ENCODE measurements at places on chromosomes 6 and 20.

- DNase-seq: no peak
Measured at GRCh38 chr6:131733376-131734016, 22.7 kb upstream of the CTAGE9 start.

GRCh38 chr6:79152269-79152737 lies 74.2 kb upstream of the PHIP start:
- DNase-seq: no peak

- no peak for DNase-seq
Measured at GRCh38 chr6:52503851-52504781, 72.7 kb downstream of the TRAM2 start.

DNA sequence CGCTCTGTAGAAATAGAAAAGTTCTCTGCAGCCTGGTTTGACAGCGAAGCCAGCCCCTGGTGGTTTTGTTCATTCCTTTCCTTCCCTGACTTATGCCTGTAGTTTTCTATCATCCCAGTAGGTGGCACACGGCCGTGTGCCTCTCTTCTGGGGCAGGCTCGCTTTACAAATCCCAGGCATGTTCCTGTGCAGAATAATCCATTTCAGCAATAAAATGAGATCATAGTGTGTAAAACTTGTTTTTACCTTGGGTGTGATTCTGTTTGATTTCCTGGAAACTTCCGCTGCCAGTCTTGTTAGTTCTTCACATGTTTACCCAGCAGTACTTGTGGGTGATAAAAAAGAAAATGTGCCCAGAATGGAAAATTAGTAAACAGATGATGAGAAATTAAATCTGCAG lies 7.4 kb upstream of the INSM1 start:
- DNase-seq: no peak

DNA sequence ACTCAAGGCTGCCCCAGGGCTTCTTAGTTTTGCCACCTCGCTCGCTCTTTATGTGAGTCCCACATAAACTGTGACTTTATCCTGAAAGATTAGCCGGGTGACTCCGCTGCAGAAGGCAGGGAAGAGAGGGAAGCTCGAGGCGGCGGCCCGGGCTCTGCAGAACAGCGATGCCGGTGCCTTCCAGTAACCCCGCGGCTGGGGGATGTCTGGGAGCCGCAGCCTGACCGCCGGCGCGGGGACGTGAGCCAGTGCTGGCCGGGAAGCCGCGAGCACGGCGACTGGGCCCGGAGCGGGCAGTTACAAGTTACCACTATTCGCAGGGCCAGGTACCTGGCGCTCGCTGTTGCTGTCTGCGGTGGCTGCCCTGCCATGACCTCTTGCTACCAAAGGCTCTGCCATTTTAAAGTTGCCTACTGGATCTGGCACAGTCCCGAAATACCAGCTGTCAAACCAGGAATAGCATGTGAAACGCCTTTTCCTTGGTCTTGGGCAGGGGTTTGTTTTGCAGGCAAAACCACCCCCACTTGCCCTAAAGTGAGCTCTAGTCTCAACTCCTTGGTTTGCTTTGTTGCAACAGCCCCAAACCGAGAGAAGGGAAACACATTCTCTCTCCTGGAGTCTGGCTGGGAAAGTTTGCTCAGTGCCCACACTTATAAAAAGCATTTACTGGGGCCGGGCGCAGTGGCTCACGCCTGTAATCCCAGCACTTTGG lies 124.0 kb upstream of the SLC2A12 start:
- no peak for DNase-seq

- no peak for DNase-seq
Measured at GRCh38 chr20:16017656-16018055, 555.6 kb downstream of the KIF16B start.

DNA sequence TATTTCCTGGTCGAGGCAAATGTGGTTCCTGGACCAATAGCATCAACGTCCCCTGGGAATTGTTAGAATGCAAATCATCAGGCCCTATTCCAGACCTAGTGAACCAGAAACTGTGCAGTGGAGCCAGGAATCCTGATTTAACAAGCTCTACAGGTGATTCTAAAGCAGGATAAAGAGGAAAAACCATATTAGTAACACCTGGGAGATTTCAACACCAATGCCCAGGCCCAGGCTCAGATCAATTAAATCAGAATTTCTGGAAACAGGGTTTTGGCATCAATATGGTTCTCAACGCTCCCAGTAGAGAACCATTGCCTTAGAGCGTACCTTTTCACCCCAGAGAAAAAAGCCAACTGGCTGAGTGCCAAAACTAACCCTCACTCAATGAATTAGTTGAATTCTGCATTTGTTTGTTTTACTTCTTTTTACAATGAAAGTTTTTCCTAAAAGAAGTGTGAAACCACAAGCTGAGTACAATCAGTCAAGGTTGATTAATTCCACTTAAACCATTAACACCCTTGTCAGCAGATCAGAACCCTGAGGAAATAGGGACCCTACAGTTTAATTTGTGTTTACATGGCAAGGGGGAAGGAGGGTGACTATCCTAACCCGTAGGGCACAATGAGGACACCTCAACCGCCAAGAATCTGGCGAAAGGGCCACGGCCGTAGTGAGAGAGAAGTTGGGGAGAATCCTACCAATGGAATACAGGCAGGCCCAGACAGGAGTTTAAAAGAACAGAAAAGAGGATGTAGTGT lies 34.9 kb upstream of the LOC128125822 start:
- no peak for DNase-seq

DNA sequence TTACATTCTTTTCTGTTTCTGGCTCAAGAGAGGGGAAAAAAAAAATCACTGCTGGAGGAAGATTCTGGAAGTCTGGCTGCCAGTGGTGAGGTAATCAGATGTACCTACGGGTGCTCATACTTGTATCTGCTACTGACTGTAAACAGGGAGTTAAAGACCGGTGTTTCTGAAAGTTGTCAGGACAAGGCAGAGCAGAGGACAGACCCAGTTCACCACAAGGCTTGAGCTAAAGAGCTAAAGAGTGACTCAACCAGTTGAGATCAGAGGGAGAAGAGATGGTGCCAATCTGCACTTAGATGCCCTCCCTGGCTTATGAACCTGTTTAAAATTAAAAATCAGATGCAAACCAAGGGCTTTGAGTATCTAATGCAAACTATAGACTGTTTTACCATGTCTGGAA lies 55.4 kb downstream of the CEP162 start:
- no peak for DNase-seq

- no peak for DNase-seq
Measured at GRCh38 chr6:44043479-44044153, 83.6 kb downstream of the MRPL14 start.

GRCh38 chr6:33824461-33825154 lies 20.8 kb upstream of the MLN start:
- no peak for DNase-seq

GRCh38 chr20:63942250-63942951 lies 13.8 kb downstream of the UCKL1 start:
- DNase-seq: no peak

DNA sequence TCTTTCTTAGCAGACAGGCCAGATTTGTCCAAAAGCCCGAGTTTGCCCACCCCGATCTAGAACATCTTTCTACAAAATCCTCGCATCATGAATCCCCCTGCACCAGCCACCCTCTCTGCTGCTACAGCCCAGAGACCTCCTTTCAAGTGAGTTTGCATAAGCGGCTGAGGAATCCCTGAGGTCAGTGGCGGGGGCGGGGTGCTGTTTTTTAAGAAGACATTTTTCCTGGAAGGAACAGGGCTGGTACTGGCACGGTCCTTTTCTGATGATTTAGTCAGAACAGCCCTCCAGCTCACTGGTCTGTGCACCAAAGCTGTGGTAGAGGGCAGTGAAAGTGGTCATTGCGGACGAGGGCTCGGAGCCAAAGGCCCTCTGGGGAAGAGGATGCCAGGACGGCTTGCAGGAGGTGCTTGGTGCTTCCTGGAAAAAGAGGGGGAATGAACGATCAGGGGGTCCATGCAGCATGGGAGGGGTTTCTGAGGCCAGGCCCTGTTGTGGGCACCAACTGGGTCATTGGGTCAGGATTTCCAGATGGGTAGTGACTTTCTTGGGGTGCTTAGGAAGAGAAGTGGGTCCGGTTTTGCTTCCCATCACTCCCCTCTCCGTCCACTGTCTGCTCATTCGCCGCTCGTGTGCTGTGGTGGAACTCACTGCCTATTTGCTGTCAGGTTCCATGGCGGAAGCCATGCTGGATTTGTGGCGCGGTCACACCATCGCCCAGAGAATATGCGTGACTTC lies 50.4 kb downstream of the GNAS-AS1 start:
- DNase-seq: no peak

- no peak for DNase-seq
Measured at GRCh38 chr6:130699742-130700141, 127.5 kb upstream of the SMLR1 start.

GRCh38 chr6:43762966-43763695 lies 6.9 kb upstream of the VEGFA start:
- DNase-seq: no peak

- DNase-seq: no peak
Measured at GRCh38 chr6:54308289-54308985, at the start of gene TINAG. Gene TINAG (plus strand): TSS chr6:54308441. CDS start chr6:54308551, 110 bp downstream.

GRCh38 chr20:39263076-39263475 lies 300.9 kb downstream of the DHX35 start:
- no peak for DNase-seq
